ENCODE measurements at places on chromosomes 4 and X.

- DNase-seq: no peak
These were observed 117.8 kb downstream of the RASGEF1B start for GRCh38 chr4:81353861-81354260.

DNA sequence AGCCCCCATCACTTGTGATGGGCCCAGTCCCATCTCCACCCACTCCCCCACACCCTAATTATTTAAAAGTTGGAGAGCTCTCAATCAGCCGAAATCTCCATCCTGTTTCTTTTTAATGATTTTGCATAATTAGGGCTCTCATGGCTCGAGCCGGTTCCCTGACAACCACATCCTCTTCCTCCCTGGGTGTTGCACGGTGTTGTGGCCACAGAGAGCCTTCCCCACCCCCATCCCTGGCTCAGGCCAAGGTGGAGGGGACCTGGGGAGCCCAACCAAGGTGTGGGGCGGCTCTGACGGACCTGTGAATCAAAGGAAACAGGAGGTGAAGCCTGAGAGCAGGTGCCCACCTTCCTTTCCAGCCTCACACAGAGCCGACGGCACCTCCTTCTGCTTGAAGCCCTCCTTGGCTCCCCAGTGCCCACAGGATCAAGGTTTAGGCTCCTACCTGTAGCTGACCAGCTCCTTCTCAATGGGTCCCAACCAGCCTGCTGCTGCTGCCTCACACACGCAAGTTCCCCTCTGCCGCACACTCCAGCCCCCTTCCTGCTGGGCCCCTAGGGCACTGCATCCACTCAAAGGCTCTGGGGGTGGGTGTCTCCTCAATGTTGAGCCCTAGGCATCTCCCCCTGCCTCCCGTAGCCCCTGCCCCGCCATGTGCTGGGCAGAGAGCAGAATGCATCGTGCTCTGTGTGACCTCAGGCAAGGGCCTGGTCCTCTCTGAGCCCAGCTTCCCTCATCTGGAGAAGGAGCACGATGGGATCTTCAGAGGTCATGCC is 68.7 kb downstream of the WFS1 start:
- no peak for DNase-seq

GRCh38 chr4:47721892-47722575 is 115.8 kb downstream of the CORIN start:
- DNase-seq: no peak

- DNase-seq: no peak
These were observed 187.9 kb upstream of the LCORL start for GRCh38 chr4:18209448-18209847.

DNA sequence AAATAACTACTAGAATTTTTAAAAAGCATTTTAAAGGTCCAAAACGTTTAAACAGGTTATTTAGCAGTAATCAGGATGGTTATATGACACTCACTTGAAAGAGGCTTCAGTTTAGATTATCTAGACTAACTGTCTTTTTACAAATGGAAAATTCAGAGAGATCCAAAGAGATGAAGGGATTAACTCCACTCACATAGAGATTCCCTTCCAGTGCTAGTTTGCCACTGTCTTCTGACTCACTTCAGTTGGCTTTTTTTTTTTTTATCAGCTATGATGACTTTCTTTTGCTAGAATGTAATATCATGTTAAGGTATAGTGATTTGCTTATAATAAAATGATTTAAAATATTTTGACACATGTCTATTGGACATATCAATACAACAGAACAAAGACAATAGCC is 43.8 kb downstream of the GALNT7 start:
- no peak for DNase-seq

GRCh38 chr4:153418558-153418957 is 47.6 kb upstream of the TMEM131L start:
- DNase-seq: no peak

DNA sequence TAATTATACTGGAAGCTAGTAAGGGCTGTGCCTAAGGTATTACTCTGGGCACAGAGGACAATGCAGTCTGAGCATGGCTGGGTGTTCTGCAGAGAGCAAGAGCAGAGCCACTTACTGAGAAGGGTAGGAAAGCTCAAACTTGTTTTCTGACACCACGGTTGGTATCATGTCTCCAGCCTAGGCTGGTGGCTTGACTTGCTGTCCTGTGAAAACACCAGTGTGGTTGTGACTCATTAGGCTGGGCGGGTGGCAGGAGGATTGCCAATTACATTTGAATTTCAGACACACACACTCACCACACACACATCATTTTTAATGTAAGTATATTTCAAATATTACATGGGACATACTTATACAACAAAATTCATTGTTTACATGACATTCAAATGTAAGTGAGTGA is 19.7 kb upstream of the MTM1 start:
- DNase-seq: no peak

GRCh38 chrX:7385131-7385530 is 237.2 kb upstream of the PUDP start:
- no peak for DNase-seq

- DNase-seq: no peak
These were observed 79.1 kb upstream of the NR0B1 start for GRCh38 chrX:30388325-30388724.

DNA sequence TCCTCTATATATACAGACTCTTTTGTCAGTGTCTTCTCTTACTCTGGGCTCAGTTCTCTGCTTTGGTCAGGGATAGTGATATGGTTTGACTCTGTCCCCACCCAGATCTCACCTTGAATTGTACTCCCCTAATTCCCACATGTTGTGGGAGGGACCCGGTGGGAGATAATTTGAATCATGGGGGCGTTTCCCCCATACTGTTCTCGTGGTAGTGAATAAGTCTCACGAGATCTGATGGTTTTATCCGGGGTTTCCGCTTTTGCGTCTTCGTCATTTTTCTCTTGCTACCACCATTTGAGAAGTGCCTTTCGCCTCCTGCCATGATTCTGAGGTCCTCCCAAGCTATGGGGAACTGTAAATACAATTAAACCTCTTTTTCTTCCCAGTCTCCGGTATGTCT is 144.4 kb downstream of the GLUD2 start:
- DNase-seq: no peak

DNA sequence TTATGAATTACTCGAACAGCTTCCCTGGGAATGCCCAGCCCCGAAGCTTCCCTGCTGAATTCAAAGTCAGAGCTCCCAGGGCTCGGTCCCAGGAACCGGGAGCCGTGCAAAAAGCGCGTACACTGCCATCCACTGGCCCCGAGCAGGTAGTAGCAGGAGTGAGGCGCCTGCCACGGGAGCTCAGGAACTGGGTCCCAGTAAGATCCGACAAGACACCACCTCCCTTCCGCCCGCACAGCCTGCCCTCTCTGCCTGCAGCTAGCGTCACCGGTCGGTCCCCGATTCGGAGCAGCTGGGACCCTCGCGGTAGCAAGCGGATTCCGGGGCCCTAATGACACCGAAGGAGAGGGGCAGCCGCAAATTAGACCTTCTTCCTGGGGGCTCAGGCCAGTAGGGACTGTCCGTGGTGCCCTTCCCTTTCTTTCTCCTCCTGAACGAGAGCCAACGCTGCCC is 1.2 kb downstream of the CORIN start:
- DNase-seq: no peak

GRCh38 chr4:187109636-187110035 is 386.0 kb upstream of the FAT1 start:
- no peak for DNase-seq

DNA sequence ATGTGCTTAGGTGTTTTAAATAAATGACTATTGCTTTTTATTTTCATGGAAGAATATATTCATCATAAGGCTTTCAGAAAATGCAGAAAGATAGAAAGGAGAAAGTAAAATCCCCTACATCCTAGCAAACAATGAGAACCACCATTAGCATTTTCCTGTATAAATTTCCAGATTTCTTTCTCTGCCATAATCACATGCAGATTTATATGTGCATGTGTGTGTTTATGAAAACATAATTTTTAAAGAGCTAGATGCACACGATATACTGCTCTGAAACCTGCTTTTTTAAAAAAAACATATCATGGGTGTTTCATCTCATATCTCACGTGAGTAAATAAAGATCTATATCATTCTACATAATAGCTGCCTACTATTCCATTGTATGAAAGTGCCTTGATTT is 26.4 kb upstream of the PPARGC1A start:
- no peak for DNase-seq

GRCh38 chr4:24783506-24783905 is 11.9 kb upstream of the SOD3 start:
- DNase-seq: no peak

DNA sequence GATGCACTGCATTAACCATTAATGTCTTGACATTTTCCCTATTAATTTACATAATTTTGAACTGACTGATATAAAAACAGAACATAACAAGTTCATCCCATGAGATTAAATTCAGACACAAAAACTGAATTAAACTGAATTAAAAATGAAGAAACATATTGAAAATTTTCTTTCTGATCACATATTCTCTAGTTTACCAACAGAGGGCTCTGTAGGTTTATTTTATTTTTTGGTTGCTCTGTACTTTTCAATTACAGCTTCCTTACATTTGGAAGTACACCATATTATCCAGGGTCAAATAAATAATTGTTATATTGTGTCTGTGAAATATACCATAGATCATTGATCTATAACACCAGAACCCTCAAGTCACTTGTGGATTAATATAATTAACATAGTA is 27.3 kb upstream of the CT83 start:
- DNase-seq: no peak

DNA sequence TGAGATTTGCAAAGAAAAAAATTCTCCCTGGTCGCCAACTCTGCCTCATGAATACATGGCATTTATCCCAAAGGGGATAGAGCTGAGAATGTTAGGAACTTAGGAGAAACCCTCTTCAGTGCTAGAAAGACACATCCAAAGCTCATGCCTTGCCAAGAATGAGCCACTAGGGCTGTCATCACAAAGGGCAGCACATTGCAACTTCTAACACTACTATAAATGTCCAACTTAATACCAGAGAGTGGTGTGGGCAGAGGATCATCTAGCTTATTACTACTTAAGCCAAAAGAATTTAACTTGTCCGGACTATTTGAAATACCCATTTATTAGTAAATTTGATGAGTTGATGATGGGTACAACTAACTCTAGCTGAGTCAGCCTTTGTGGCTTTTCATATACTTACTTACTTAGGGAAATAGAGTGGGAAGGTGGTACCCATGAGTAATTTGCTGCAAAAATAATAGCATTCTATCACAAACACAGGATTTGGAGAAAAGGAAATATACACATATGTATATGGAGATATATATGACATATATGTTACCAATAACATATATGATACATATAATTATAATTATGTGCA is 66.3 kb upstream of the GAB1 start:
- DNase-seq: no peak

GRCh38 chrX:47846040-47846439 is 9.3 kb downstream of the ZNF81 start:
- DNase-seq: no peak

DNA sequence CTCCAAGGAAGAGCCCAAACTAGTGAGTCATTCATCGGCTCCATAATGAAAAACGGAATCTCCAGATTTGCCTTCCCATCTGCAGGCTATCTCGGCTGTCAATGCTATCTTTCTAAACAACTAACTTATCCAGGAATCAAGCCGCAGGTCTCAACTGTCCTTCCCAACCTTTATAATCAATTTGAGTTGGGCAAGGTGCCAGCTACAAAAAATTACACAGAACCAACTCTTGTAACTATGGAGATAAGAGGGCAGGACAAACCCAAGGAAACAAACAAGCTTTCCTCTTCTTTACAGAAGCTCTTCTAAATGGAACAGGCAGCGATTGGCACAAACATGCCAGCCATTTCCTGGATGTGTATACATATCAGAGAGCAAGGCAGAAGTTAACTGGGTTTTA is 61.2 kb upstream of the RAI2 start:
- no peak for DNase-seq

- no peak for DNase-seq
These were observed 8.8 kb upstream of the LRRC66 start for GRCh38 chr4:52028970-52029369.

DNA sequence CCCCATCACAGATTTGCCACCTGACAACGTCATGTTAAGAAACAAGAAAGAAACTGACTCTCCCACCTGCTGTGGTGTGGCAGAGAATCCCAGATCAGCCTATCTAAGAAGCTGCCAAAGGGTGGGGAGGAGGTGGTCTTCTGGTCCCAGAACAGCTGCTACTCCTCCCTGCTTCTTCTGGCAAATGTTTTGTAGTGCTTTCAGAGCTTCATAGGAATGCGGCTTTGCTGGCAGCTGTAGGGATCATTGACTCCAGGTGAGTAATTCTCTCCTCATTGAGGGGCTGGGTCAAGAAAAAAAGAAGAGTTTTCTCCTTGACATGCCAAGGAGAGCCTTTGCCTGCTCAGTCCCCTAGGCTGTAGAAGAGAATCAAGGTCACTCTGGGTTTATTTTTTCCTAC is 23.3 kb downstream of the NRK start:
- DNase-seq: no peak

GRCh38 chr4:108570993-108571569 is 49.3 kb upstream of the RPL34 start:
- no peak for DNase-seq

DNA sequence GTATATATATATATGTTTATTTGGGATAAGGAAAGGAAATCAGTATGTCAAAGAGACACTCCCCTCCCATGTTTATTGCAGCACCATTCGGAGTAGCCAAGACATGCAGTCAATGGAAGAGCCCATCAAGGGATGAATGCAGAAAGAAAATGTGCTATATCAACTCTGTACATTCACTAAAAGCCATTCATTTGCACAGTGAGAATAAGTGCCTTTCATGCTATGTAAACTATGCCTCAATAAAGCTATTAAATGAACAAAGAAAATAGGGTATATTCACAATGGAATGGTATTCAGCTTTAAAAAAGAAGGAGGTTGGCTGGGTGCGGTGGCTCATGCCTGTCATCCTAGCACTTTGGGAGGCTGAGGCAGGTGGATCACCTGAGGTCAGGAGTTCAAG is 20.3 kb downstream of the CD99 start:
- no peak for DNase-seq

DNA sequence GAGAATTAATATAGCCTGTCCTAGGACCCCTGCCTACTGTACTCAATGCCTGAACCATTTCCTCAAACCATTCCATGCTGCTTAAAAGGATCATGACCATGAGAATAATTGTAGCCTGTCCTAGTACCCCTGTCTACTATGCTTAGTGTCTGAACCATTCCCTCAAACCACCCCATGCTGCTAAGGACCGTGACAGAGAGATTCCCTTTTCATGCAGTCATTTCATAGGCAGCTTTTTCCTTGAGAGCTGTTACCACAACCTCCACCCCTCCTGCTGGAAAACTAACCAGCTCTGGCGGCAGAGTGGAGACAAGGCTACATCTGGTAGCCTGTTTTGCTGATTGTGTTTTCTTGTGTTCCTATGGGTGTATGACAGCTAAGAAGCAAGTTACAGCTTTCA is 174.9 kb upstream of the SMARCAD1 start:
- no peak for DNase-seq

- DNase-seq: no peak
These were observed 99.8 kb downstream of the TSPAN5 start for GRCh38 chr4:98558471-98559169.

DNA sequence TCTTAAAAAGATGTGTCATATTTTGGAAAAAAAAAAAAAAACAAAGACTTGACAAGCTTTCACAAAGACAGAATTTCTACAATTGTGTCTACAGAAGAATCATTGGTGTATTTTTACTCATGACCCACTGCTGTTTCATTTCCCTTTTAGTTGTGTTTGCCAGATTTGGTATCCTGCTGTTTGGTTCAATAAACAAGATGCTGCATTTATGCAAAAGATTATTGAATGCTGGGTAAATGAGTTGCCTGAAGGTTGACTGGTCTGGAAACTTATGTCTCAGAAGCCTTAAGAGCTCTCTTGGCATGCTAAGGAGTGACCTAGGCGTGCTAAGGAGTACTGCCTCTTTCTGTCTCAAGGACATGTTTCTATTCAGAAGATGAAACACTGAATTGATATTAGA is 64.9 kb upstream of the NPY2R start:
- no peak for DNase-seq

- no peak for DNase-seq
These were observed 95.7 kb upstream of the GRIA3 start for GRCh38 chrX:123088331-123088730.
